ENCODE measurements at places on chromosomes 2 and 18.

GRCh38 chr2:74181739-74182138 is 3.1 kb upstream of the MOB1A start:
- DNase-seq, result no peak

DNA sequence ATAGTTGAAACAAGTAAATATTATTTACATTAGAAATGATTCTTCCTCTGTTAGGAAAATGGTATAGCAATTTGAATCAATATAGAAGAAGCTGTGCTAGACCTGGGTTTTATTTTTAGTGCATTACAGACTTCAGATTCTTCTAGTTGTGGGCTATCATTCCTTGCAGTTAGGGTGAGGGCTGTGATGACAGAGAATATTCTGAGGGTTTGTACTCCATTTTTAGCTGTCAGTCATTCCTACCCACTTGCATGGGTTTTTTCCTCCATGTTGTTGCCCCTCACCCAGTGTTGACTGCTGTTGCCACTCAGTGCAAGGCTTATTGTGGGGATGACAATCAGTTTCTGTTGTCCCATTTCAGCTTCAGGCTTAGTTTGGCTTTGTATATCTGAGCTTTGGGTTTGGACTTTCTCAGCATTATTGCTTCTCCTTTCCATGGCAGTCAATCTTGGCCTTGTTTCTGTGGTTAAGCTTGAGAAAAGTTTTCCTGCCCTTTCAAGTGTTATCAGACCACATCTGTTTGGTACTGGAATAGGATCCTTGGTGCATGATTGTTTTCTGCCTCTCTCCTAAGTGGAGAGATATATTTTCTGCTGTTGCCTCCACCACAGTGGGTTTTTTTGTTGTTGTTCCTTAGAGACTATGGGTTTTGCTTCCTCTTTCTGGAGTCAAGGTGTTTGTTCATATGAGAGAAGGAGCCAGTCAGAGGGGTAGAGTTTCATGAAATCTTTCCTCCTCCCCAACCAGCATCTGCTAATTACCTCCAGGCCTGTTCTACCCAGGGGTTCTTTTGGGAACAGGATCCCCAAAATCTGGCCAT is 312.7 kb upstream of the CWC22 start:
- no peak for DNase-seq

DNA sequence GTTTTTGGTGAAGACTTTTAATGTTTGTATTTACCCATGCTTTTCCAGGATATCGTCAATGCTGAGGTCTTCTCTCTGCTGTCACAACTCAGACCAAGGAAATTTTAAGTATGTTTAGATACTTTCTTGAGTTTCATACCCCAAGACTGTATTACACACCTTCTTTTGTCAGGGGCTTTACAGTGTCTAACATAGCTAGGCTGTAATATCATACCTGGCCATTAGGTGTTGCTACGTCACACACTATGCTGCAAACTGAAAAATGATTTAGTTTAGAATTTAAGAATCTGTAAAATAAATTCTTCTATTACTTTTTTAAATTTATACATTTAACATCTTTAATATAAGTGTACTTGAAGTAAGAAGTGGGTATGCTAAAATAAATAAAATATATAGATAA is 358.4 kb upstream of the NRP2 start:
- no peak for DNase-seq

GRCh38 chr2:149213764-149214493 is 116.5 kb upstream of the LYPD6 start:
- no peak for DNase-seq

GRCh38 chr2:114545052-114545451 is 102.6 kb downstream of the DPP10 start:
- DNase-seq, result no peak

DNA sequence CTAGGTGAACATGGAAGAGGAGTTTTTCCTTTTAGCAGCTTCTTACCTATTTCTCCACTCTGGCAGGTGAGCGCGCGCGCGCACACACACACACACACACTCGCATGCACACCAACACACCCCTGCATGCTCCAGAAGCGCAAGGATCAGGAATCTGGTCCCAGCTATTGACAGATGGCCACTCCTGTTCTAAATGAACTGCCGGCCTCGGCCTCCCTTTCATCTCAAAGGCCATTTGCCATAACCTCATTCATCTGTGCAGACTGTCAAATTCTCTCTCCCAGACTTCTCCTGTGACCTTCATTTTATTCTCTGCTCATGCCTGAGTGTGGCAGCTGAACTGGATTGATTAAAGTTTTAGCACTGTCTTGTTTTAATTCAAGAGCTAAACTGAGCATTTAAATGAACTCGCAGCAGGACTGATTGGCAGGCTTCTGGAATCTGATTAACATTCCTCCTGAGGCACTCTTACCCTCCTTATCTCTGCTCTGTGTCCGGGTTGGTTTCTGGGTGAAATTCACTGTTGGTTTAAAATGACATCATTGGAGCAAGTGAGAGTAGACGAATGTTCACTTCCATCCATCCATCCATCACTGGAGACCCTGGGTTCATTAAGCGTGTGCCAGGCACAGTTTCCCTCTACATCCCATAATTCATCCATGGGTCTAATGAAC is 58.8 kb downstream of the FECH start:
- DNase-seq, result no peak

- DNase-seq, result no peak
These were observed 322.8 kb downstream of the LRRTM4 start for GRCh38 chr2:77199411-77199810.

DNA sequence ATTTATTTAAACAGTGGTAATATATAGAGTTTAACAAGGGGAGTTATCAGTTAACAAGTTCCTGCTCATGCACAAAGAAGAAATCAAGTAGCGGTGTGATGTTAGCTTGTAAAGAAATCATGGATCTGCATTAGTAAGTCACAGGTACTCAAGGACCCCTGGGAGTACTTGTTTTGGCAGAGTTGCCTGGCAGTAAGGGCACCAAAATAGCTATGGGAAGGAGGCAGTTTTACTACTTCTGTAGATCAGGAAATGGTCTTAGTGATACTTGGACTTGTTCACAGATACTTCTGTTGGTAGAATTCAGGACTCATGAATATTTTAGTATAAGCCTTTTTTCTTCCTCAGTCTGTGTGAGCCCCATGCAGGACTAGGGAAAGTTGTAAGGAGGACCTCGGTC is 107.3 kb upstream of the IL1R2 start:
- no peak for DNase-seq

DNA sequence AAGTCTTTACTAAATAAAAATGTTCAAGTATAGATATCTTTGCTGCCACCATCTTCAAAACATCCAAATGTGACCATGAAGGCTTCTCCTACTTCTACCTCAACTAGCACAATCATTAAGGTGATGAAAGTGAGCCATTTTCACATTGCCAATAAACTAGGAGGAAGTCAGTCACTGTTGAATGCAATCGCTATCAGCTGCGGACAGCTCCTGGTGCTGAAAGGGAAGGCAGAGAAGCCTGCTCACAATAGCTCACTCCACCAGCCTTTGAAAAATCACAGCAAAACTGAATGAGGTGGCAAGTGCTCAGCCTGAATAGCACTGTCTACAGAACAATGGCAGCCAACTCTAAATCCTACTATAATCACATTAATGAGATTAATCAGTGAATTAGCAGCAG is 2.2 kb downstream of the MYT1L start:
- DNase-seq, result peak; percentile 10

DNA sequence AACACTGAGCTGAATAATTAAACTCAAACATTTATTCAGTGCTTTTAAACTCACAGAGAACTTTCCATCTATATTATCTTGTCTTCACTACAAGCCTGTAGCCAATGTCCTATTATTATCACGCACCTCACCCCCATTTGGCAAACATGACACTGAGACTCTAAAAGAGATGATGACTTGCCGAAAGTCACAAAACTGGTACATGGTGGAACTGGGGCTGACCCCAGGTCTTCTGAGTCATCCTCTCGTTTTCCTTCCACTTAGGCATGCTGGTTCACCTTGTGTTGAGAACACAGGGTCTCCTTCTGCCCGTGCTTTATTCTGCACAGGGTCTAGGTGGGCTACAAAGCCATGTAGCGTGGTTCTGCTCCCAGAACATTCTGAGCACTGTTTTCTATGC is 230.0 kb upstream of the MGAT5 start:
- DNase-seq, result no peak

DNA sequence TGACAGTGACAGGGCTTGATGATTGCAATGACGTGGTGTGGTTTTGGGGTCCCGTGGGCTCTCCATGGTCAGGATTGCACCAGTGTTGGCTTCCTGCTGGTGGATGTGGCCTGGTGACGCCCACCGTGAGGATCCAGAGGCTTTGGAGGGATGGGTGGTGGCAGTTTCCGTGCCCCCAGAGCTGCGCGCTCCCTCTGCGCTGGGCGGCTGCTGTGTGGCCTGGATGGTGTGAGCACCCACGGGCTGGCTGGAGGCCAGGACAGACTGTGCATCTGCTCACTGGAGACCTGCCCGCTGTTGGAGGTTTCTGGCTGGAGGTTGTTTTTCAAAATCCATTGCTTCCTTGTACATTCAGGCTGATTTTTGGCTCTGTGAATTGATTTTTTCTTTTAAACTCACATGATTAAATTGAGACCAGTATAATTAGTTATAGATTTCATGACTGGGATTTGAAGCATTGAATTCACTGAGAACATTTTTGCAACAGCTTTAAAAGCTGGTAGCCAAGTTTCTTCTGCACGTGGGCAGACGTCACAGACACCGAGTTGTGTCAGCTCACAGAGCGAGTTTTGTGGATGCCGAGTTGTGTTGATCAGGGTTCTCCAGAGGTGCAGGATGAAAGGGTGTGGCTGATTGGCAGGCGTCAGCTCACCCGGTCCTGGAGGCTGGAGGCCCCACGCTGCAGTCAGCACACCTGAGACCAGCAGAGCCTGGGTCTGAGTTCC is 72.7 kb downstream of the KCNG2 start:
- no peak for DNase-seq

DNA sequence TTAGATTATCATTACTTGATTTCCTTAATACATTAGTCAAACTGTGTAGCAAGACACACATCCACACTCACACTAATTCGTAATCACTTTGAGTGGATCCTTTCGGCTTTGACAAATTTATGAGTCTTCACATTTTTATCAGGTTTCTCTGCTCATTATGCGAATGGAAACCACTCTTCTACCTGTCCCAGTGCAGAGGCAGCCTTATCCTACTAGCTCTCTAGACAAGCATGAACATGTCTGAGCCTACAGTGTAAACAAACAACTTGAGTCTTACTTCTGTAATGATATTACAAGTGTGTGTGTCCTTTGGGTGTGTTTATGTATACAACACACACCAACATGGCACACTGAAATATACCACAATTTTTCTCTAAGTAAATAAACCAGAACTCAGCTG is 361.9 kb upstream of the CHST9 start:
- no peak for DNase-seq

DNA sequence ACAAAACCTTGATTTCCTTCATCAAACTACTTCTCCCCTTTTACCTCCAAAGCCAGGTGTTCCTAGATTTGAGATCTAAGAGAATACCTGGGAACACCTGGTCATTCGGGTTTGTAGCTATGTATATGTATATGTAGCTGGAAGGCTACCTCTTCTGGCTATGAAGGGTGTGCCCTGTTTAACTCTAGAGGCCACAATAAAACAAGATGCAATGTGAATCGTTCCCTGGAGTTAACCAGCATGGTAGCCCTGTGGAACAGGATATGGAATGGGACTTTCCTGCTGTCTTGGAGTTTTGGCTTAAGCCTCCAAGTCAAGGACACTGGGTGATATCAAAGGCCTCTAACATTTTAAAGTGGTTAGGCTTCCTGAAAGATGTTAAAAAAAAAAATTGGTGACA is 17.7 kb upstream of the NFU1 start:
- no peak for DNase-seq

DNA sequence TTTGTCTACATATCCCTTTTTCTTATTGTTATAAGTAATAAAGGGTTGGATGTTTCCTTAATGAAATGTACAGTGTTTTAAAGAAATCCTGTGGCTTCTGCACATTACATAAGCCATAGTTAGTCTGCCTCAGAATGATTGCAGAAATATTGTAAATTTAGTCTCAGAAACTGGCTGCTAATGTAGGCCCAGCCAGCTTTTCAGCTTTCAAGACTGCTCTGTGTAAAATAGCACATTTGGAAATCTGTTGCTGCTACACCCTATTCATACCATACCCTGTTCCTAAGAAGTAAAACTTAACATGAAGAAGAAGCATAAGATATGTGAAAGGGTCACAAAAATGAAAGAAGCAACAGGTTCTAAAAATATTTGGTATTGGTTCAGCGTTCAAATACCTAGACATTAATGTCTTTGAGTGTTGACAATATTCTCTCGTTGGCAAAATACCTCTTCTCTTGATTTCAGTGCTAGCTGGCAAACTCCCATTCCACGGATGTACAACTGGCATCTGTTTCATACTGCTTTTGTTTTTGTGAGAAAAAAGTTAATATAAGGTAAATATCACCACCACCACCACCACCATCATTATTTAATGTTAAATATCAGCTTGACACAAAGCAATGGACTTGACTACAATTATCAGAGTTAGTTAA is 19.2 kb upstream of the NCKAP1 start:
- no peak for DNase-seq

DNA sequence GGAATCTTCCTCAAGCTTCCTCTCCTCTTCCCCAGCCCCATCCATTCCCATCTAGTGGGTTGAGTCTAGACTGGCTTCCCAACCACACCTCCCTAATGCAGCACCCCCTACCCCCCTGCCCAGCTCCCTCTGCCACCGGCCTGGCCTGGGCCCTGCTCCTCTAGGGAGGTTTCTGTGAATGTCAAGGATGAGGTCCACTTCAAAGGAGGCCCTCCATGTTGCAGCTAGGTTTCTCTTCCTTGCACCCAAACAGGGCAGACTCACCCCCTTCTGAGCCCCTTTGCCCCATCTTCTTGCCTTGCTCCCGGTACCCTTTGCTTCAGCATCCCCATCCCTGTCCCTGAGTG is 18.3 kb downstream of the EMX1 start:
- no peak for DNase-seq

DNA sequence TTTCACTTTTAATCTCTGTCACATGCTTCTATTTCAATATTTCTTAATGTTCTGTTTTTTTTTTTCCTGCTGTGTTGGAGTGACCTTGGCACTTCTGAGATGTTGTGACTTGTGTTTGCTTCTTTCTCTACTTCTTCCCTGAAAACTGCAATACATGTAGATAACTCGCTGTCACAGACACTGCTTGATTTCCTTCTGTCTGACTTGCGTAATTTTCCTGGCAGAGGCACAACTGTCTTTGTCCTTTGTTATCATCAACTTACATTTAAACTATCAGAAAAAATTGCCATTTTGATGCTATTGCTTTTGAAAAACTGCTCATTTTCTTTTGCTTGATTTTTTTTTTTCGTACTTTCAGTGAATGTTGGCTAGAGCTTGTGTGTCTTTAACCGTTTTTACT is 69.0 kb downstream of the BABAM2 start:
- DNase-seq, result no peak

All from T47D (cell line).